HS-27A (cell line): ENCODE measurements at places on chromosomes 5 and 9.

DNA sequence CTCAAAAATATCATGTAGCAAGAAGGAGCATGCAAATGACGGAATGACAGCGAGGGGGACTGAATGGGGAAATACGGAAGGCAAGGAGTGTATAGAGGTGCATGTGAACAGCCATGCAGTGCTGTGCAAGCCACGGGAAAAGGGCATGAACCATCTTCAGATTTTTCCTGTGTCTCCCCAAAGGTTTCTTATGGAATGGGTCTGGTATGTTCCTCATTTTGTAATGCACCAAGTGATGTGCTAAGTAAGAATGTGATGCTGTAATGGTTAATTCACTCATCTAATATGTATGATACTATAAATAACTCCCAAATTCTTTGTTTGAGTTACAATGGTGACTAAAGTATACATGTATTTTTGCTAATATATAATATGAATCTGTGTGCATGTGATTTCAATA, 99.0 kb upstream of the DAB2 start:
- DNase-seq = no peak

DNA sequence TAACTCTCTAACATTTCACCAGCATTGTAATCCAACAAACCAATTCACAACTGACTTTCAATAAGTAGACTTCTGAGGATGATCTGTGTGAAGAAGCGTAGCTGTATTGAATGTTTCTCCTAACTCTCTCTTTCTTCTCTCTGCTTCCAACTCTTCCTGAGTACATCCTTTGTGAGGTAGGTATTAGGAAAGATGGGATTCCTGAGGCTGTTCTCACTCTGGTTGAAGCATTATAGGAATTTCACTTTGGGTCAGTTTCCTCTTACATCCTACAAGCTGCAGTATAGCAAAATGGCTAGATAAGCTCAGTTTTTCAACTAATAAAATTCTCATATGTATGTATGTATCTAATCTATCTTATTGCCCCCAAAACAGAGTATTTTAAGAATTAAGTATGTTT, 702.8 kb downstream of the CETN3 start:
- no peak for DNase-seq

GRCh38 chr9:106857811-106858470, 5.0 kb upstream of the ZNF462 start:
- DNase-seq = no peak

DNA sequence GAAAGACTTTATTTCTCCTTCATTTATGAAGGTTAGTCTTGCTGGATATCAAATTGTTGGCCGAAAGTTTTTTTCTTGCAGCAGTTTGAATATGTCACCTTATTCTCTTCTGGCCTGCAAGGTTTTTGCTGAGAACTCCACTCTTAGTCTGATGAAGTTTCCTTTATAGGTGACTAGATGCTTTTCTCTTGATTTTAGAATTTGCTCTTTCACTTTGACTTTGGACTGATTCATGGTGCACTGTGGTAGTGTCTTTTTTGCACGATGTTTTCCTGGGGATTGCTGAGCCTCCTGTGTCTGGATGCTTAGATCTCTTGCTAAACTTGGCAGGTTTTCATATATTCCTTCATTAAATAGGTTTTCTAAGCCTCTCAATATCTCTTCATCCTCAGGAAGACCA, 12.4 kb downstream of the AHRR start:
- no peak for DNase-seq

GRCh38 chr5:6273749-6274148, 104.6 kb downstream of the MED10 start:
- DNase-seq = no peak

GRCh38 chr9:129235931-129236331, 57.9 kb upstream of the IER5L start:
- DNase-seq = no peak

DNA sequence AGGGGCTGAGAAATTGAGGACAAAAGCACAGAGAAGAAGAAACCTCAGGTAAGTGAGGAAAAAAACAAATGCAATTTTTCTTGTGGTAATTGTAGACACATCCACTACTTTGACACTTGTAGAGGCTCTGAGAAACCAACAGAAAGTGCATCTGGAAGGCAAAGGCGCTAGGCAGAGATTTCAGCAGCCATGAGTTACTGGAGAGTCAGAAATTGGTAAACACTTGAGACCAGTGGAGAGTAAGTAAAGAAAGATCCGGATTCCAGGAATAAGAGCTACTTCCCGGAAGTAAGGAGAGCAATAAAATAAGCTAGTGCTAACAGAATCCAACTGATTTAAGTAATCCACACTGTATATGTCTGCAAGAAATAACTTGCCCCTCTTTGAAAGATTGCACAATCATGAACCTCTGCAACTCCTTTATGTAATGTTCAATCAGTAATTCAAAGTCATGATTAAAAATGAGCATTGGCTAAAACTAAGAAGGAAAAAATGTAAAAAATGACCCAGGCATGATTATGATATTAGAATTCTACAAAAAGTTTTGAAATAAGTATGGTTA, 382.1 kb downstream of the CDH18 start:
- no peak for DNase-seq

DNA sequence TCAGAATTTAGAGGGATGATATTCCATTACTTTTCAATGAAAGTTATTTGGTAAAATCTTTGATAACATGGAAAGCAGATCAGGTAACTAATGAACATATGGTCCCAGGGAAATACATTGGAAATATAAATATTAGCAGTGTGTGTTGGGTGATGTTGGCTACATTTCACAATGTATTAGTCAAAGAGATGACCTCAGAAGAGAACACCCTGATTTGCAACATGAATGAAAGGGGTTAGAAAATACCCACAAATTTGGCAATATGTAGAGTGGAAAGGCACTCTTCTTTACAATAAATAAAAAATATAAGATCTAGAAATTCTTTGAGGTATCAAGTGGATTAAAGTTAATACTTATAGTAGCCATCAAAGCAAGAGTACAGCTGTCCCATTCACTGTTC, 606.7 kb downstream of the PSAT1 start:
- no peak for DNase-seq

- no peak for DNase-seq
Observed at GRCh38 chr5:1564182-1564748, 40.5 kb upstream of the LPCAT1 start.

- no peak for DNase-seq
Observed at GRCh38 chr9:69919461-69920061, 98.9 kb downstream of the CFAP95 start.

DNA sequence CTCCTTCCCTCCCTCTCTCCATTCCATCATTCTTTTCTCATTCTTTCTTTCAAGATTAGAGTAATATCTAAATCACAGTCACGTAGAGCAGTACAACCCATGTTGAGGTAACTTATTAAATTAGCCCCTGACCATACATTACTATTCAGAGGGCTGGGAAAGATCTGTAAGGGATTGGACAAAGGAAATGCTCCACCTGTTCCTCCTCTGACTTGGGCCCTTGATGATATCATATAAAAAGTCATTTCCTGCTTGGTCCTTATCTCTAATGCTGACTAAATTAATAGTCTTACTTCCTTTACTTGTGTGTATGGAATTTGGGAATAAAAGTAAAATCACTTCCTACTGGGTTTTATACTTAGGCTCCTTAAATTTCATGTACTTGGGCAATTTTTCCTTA, 40.8 kb downstream of the SNX18 start:
- DNase-seq = no peak

- no peak for DNase-seq
Observed at GRCh38 chr9:127018935-127019334, 103.5 kb downstream of the ANGPTL2 start.

GRCh38 chr9:135138078-135138855, 50.8 kb downstream of the OLFM1 start:
- no peak for DNase-seq

- DNase-seq = no peak
Observed at GRCh38 chr5:102922799-102923477, 167.8 kb downstream of the PAM start.

- DNase-seq = no peak
Observed at GRCh38 chr9:5851445-5851844, 18.5 kb upstream of the ERMP1 start.

GRCh38 chr9:86836266-86836665, 111.0 kb downstream of the GAS1 start:
- no peak for DNase-seq

DNA sequence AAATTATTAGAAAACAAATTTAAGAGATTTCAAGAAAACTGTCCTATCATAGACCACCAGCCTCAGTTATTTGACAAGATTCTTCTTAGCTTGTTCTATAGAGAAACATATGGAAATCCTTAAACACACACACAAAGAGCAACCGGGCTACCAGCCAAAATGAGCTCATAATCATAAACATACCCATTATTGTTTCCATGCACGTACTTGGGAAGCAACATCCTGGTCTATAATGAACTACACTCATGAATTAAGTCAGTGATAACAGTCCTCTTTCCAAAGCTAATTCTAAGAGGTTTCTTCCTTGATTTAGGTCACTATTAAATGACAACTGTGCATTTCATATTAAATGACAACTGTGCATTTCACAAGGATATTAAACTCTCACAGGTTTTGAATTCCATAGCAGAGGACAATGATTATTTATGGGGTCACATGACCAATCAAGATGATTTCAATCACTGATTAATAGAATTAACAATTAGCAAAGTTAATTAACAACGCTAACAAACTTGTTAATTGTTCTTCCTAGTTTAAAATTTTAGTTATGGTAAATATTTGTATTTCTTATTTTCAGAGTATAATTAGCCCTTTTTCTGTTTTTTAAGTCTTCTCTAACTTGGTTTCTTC, 77.0 kb downstream of the OXCT1 start:
- DNase-seq = no peak

DNA sequence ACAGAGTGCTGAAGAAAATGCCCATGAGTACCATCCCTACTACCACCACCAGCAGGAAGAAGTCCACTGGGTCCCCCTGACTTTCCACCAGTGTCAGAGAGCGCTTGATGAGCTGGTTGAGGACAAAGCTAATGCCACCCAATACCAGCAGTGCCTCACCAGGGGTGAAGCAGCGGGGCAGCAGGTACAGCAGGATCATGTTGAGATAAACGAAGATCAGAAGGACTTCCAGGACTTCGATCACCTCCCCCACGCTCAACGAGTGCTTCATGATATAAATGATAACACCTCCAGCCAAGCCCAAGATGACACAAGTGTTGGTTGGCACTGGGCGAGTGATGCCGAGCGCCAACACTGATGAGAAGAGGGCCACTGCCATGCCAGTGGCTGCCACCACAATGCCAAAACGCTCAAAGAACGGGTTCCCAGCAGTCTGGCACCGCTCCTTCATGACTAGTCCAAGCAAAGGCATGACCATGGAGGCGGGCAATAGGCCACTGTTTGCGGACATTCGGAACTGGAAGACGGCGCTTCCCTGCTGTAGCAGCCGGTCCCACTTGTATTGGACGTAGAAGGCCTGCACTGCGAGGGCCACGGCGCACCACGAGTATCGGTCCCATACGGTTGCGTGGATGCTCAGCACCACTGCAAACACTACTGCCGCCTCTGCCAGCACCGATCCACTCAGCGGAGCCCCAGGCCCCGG, 679 bp downstream of the DOLK start:
- no peak for DNase-seq

GRCh38 chr9:93228453-93228852, 44.5 kb downstream of the WNK2 start:
- no peak for DNase-seq

DNA sequence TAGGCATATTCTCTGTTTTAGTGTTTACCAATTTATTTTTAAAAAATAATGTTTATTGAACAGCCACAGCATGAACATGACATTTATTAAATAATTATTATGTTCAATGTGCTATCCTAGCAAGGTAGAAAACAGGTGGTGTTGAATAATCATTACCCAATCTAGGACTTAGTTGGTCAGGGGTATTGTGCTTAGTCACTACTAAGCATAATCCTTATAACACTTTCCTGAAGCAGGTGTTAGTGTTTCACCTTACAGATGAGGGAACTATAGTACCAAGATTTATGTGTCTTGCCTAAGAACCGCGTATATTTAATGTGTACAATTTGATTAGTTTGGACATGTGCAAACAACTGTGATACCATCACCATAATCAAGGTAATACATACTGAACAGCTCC, 1387.2 kb upstream of the ACO1 start:
- no peak for DNase-seq

DNA sequence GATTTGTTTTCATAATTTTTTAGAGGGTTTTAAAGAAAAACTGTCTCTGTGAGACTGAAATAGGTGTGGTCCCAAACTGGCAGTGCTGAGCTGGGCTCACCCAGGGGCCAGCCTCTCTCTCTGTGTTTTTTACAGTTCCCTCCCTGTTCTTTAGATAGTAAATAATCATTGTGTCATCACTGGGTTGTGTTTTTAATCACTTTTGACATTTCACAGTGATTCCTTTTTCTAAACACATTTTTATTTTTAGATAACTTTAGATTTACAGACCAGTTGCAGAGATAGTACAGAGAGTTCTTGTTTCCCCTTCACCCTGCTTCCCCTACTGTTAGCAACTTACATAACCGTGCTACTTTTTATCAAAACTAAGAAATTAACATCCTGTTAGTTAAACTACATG, 44.4 kb downstream of the MAP1B start:
- DNase-seq = no peak

- DNase-seq = no peak
Observed at GRCh38 chr5:141590127-141590526, 28.7 kb downstream of the DIAPH1 start.

GRCh38 chr5:3214838-3215374, 380.7 kb upstream of the IRX1 start:
- DNase-seq = no peak

DNA sequence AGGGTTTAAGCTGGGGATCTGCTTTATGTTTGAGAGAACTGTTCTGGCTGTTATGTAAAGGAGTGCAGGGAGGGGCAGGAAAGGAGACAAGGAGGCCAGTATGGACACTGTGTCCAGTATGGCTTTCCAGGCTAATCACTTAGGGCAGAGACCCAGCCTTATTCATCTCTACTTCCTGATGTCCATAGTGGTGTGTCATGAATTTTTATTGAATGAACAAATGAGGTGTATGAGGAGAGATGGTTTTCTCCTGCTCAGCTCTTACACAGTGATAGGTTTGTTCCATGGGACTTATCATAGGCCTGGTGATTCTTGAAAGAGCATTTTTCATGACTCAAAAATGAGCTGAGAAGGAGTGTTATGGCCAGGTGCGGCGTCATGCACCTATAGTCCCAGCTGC, 20.5 kb upstream of the FGFR4 start:
- DNase-seq = no peak

- DNase-seq = no peak
Observed at GRCh38 chr5:151451626-151452520, 4.5 kb downstream of the SLC36A1 start.

DNA sequence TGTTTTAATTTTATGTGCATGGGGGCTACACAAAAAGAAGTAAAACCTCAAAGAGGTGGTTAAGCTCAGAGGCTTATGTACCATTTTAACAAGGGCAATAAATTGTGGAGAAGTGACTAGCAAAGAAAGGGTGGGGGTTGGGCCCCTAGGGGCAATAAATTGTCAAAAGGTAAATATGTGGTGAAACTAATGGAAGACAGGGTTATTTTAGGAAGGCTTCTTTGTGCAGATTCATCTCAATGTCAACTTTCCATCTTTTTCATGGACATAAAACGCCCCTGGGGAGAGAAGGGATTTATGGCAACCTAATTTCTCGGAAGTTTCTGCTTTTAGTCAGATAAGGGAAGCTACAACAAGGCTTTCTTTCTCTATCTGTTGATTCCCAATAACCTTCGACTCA, 42.5 kb upstream of the GOLM1 start:
- no peak for DNase-seq
